ENCODE measurements at places on chromosomes 4 and X.

DNA sequence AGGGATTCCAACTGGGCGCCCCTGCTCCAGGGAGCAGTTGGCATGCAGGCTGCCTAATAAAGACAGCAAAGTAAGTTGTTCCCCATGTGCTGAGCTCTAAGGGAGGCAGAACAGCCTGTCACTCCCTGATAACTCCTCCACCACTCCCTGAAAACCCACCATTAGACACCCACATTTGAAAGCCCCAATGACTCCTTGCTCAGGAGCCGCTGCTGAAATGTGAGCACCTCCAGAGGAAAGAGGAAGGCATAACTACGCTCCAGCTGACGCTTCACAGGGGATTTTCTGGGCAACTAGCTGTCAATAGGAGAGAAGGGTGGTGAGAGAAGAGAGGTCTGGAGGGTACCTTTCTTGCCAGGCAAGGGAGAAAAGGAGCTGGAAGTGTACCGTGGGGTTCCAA lies 62.5 kb downstream of the NPY1R start:
- DNase-seq, result no peak

DNA sequence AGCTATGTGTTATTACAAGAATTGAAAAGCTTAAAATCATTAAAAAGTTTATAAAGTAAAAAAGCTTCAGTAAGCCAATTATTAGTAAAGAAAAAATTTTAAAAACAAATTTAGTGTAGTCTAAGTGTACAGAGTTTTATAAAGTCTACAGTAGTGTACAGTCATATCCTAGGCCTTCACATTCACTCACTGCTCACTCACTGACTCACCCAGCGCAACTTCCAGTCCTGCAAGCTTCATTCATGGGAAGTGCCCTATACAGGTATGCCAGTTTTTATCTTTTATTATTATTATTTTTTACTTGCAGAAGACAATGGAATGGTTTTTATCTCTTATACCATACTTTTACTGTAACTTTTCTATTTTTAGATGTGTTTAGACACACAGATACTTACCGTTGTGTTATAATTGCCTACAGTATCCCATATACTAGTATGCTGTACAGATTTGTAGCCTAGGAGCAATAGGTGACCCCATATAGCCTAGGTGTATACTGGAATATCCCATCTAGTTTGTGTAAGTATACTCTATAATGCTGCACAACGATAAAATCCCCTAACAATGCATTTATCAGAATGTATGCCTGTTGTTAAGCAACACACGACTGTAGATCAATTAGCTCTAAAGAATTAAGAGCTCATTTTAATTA lies 230.7 kb downstream of the DCLK2 start:
- no peak for DNase-seq

- no peak for DNase-seq
These were observed 43.9 kb downstream of the CLNK start for GRCh38 chr4:10640561-10641201.

- no peak for DNase-seq
These were observed 349.3 kb upstream of the GALNT7 start for GRCh38 chr4:172819353-172819752.

DNA sequence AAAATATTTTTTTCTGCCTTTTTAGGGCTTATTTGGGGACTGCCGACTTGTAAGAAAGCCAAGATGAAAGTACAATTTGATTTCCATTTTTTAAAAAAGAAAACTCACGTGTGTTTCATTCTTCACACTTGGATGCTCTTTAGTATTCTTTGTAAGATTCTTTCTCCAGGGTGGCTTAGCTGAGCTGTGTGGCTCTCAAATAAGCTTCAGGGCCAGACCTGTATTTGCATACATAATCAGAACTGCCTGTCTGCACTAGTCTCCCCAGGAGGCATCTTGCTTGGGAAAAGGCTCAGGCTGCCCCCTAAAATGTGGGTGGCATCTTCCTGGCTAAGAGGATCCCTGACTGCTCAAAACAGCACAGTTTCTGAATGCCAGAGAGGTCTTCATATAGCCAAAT lies 498.4 kb downstream of the MID1IP1 start:
- no peak for DNase-seq

DNA sequence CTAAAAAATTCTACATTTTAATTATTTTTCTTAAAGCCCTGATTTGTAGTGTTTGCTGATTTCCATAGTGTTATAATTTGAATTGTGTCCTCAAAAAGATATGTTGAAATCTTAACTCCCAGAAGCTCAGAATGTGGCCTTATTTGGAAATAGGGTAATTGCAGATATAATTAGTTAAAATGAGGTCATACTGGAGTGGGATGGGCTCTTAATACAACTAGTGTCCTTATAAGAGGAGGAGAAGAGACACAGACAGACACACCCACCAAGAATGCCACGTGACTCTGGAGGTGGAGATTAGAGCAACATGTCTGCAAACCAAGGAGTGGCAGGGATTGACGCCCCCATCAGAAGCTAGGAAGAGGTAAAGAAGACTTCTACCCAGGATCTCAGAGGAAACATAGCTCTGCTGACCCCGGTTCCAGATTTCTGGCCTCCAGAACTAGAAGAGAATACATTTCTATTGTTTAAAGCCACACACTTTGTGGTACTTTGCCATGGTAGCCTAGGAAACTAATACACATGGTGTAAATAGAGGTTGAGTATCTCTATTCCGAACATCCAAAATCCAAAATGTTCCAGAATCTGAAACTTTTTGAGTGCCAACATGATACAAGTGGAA lies 70.5 kb upstream of the IRF2 start:
- no peak for DNase-seq

DNA sequence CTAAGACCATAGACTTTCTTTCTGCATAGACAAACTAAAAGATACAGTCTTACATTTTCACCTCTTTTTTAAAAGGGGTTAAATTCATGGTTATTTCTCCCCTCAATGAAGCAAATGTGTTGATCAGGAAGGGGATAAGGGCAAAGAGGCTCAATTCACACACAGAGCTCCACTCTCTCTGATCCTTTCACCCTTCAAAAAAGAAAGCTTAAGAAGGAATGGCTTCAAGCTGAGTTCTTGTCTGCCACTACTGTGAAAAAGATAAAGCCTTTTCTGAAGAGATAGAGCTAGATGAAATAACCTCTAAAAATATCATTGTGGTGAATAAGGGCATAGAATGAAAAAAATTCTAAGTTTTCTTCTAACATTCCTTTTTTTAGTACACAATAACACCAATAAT lies 28.3 kb downstream of the SEPSECS start:
- DNase-seq, result no peak

DNA sequence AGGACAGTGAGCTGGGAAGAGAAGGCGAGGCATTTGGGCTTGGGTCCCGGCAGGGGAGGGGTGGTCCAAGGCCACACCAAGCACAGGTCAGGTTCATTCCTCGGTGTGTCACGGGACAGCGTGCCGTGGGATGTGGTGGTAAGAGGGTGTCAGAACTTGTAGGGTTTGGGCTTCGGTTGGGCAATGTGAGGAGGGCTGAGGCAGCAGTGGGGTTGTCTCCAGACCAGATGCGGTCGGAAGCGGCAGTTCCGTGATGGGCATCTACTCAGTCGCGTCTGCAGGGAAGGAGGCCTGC lies 22.1 kb downstream of the ADRA2C start:
- DNase-seq, result no peak

DNA sequence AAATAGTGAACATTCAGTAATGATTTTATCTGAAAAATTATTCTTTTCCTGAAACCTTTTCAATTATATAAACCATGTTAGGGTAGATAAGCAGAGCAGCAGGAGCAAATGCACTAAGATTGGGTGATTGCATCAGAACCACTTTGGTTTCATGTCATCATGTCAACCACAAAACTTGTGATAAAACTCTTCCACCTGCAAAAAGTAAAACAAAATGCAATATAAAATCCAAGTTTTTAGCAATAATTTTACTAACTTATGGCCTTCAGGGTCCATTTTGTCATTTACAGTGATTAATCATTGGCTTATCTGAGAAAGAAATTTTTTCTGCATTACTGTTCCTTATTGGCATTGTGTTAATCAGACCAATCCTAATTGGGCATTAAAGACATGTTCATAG lies 42.4 kb downstream of the NHS start:
- DNase-seq, result no peak

GRCh38 chrX:103571121-103571520 lies 14.2 kb upstream of the TCEAL4 start:
- no peak for DNase-seq

- DNase-seq, result no peak
These were observed 127.2 kb downstream of the CHRNA9 start for GRCh38 chr4:40462326-40462725.

DNA sequence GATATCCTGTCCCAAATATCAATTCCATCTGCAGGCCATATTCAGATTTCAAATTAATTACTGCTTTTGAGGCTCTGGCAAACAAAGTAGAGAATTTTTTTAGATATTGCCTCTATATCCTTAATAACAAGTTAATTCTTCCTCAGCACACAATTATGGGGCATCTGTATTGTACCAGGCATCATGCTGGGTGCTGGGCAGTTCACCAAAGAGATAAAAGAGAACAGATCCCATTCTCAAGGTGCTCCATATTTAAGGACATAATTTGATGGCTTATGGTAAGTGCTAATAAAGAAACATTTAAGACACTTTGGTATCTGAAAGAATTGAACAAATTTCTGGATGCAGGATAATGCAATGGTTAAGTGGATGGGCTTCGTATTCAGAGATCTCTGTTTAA lies 65.8 kb downstream of the SPCS3 start:
- no peak for DNase-seq

DNA sequence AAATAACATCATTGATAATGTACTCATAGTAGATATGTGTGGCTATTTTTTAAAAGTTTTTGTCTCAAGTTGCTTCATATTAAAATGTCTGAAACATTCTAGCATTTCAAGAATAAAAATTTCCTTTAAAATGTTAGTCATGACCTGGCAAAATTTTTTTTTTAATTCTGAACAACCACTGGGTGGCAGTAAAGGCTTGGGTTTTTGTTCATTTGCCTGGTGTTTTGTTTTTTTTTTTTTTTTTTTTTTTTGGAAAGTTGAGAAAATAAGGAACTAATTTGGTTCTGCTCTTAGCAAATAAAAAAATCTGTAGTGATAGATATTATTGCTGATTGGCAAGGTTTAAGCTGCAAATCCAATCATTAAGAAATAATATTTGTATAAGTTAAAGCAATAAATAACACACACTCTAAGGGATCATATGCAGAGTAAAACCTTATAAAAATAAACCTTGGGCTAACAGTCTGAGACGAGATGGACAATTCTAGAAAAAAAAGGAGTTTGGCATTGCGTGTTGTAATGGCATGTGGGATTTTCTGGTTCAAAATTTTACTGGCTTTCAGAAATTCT lies 81.4 kb downstream of the CEP44 start:
- no peak for DNase-seq

GRCh38 chrX:117196481-117196880 lies 733.7 kb upstream of the CT83 start:
- no peak for DNase-seq

- no peak for DNase-seq
These were observed 43.5 kb upstream of the TMEM164 start for GRCh38 chrX:109959356-109959871.

- peak; percentile 29 for DNase-seq
These were observed at the start of gene STAG2 for GRCh38 chrX:123961268-123962005. STAG2 (plus strand) TSS chrX:123961706; CDS start chrX:124022628, 60,922 bp downstream.

- no peak for DNase-seq
These were observed 35.7 kb upstream of the GABRQ start for GRCh38 chrX:152601848-152602616.

DNA sequence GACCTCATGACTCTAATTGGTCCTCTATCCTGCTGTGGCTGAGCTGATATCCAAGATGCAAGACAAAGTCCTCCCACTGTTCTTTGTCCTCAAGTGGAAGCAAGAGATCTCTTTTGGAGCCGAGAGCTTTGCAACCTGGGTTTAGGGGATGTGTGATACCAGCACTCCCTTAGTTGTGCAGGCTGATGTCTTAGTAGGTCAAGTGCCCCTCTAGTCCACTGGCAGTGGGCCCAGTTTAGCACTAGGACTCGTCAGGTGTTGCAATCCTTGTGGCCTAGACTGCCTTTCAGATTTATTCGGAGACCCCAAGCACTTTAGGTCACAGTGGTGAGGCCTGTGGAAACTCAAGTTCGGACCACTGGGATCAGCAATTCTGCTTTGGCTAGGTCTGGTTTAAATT lies 64.0 kb downstream of the GPRASP3 start:
- no peak for DNase-seq

DNA sequence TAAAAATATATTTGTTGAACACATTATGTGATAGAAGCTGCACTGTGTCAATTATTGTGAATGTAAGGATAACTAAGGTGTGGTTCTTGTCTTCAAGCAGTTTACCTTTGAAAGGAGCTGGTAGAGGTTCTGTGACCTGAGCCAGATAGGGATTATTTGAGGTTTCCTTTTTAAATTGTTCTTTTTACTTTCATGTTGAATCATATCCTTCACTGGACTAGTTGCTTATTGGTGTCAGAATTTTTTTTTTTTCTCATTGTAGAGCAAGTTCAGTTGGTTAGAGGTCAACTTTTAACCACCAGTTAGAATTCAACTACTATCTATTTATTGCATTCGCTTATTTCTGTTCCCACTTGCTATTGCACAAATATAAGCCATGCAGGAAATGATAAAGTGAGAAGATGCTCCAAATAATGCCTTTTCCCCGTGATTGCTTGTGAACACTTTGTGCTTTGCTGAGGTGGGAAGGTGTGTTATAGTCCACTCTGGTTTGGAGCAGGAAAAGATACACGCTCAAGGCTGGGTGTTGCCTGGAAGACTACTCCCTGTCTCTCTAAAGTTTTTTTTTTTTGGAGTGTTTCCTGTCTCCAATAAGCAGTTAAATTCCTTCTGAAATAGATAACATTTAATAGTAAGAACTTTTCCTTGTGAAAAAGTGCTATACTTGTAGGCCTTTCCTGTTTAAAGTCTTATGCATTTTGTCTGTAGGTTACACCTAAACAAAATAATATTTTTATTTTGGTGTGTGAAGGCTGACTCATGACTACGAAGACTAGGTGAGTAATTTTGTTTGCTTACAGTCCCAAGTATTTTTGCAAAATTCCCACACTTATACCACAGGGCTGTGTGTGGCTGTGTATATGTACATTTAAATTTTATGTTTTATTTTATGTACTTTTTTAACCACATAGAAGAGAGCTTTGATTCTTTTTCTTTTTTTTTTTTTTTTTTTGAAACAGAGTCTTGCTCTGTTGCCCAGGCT lies 83.8 kb upstream of the LCORL start:
- DNase-seq, result no peak

All from activated naive CD8-positive, alpha-beta T cell treated with anti-CD3 and anti-CD28 coated beads, Interleukin-2, amount 50 U/mL, for 16 hours (primary cell).